ENCODE measurements at places on chromosomes 7 and 10. TPM values are rescaled to one million over a fixed set of nuclear protein-coding genes. Genes with fewer than 3 reads are reported as not detected.

- DNase-seq: no peak
Observed at GRCh38 chr10:78255796-78256638, 222.4 kb downstream of the RPS24 start.

DNA sequence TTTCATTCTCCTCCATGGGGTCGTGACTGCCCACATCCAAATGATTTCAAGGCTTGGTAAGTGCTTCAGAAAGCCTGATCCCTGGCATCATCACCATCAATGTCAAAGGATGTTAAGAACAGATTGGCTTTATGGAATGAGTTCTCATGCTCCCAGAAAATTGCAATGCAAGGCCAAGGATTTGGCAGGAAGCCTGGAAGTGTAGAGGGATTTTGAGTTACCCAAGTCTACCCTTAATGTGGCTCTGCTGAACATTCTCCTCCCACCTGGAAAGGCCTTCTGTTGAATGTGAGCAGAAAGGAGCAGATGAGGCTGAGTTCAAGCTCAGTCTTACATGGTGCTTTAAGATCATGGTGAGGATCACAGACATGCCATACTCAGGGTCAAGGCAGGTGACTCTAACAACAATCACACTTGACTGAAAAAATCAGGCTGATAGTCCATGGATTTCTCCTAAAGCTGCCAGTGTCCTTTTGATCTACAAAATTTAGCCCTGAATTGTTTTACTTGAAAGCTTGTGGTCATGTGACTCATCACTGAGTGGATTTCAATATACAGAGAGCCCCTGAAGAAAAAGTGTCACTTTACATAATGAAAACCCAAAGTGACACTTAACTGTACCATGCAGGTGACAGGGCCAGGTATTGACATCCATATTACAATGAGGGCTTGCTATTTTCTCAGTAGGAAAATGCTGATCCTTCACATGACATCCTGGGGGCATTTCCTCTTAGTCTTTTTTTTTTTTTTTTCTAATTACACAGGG, 111.1 kb upstream of the PDLIM1 start:
- no peak for DNase-seq

GRCh38 chr10:74585231-74586087, 240.9 kb upstream of the KAT6B start:
- no peak for DNase-seq

DNA sequence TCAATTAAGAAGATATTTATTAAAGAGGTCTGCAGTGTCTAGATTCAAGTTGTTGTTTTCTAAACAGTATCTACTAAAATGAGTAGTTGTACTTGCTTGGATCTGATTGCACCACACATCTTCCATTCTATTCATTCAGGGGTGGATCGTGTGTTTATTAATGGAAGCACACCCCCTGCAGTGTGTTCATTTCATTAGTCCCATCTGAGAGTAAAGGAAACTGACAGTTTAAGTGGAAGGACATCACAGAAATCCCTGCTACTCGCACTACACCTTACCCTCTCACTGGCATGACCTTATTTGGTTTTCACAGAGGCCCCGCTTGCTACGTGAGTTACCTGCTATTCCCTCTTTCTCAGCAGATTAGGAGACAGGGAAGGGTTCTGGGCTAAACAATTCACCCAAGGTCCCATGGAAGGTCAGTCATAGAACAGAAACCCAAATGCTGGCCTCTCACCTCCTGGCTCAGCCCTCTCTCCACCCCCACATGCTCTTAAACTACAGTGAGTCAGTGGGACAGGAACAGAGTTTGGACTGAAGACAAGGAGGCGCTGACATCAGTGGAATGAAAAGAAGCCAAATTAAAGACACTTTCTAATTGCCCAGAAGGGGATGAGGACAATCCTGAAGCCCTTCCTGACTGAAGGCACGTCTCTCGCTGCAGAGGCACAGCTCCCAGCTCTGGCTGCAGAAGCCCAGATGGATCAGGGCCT, 369.2 kb upstream of the NRP1 start:
- DNase-seq: no peak

Gene SLC16A9
- 1.2 TPM for polyA plus RNA-seq

GRCh38 chr7:69656890-69657289, 58.6 kb downstream of the AUTS2 start:
- no peak for DNase-seq

Gene SRI
- 88.1 TPM for polyA plus RNA-seq

DNA sequence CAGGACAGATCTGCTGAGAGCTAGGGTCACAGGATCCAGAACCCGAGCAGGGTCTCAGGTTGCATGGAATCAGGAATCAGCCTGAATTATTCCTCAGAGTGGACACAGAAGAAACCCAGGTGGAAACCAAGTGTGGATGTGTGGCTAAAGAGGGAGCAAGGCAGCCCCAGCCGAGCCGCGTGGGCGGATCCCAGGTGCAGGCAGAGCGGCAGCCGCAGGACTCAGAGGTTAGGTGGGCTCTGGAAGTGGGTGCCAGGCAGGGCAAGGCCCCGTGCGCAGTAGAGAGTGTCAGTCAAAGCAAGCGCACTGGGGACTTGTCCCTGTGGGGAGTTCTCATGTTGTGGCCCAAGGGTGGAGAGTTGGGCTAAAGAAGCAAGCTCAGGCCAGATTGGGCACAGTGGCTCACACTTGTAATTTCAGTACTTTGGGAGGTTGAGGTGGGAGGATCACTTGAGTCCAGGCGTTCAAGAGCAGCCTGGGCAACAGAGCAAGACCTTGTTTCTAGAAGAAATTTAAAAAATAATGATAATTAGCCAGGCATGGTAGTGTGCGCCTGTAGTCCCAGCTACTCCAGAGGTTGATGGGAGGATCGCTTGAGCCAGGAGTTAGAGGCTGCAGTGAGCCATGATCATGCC, 125.9 kb downstream of the CUL2 start:
- no peak for DNase-seq
